ENCODE measurements at places on chromosomes 11 and 22.
A peak's percentile ranks its signal among the peaks of the same experiment; 100 is the strongest.

DNA sequence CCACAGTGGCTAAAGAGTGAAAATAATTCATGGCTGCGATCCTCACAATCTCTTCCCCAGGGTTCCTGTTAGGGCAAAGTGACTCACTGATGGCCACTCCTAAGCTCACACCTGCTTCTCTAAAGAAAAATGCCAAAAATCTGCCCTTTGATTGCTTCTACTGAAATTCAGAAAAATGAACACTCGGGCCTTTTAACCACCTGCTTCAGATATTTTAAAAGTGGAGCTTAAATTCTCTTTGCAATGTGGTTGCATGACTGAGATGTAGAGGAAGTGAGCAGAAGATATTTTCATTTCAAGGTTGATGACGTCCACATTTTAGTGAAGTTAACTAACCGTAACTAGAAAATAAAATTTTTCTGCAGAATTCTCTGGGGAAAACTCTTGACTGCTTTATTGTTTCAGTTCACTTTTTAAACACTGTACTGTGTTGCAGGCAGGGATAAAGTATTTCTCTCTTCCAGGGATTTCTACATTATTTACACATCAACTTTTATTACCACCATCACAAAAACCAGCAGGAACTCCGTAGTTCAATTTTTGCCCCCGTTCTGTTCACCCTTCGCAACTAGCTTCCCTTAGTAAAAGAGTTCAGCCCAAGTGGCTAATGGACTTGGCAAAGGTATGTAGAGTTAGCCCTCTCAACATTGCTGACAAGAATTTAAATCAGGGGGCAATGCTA is 8.5 kb downstream of the RAB30 start:
- no peak for DNase-seq

DNA sequence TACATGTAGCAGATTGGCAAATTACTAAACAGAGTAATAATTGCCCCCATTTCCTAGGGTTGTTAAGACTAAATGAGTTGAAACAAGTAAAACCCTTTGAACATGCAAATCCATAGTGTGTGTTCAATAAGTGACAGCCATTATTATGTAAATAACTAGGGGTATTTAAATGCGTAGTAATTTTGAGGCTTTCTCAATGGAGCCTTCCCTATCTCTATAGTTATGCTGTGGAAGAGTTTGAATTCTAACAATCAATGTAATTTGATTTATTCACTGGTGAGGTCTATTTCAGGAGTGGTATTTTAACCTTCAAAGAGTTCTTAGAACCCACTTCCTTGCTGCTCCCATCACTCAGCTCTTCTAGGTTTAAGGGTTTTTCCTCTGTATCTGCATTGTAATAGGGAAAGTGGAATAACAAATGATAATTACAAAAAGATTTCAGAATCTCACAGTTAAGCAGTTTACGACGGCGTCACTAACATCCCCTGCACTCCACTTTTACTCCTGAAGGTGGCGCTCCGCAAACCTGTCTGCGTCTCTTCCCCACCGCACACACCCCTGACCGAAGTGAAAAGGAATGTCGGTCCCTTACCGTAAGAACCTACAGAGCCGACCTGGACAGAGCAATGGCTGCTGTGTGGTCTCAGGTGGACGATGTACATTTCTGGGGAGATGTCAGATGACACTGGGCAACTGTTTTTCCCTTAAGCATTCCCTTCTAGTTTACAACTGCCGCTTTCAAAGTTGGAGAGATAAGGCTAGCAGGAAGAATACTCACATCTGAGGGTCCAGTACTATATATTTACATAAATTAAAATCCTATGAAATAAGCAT is 80.8 kb downstream of the ZC3H12C start:
- DNase-seq: peak; percentile 39

GRCh38 chr22:22558972-22559603 is at the start of gene PRAME:
Gene PRAME (minus strand): TSS chr22:22559265. CDS start chr22:22556832, 2,433 bp downstream.
- DNase-seq: no peak

DNA sequence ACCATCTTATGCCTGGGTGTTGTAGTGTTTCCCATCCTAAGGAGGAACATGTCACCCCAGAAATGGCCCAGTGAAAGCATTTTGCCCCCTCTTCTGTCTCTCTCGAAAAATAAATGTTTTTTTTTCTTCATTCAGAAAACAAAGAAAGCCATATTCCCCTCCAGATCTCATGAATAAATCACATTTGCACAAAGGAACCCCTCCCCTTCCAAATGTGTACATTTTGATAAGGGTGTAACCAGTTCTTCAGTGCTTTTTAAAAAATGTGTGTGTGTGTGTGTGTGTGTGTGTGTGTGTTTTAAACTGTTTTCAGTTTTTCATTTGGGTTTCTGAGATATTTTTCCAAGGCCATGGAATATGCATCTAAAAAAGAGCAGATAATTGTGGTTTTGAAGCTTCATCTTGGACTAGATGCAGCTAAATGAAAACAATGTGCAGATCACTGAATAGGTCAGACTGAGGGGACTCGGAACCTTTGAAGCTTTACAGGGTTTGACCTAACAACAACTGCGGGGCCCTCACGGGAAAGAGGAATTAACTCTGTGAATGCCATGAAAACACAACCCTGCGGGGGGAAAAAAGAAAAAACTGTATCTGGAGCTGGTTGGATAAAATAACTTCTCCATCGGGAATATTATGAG is 76.4 kb downstream of the YAP1 start:
- DNase-seq: no peak

DNA sequence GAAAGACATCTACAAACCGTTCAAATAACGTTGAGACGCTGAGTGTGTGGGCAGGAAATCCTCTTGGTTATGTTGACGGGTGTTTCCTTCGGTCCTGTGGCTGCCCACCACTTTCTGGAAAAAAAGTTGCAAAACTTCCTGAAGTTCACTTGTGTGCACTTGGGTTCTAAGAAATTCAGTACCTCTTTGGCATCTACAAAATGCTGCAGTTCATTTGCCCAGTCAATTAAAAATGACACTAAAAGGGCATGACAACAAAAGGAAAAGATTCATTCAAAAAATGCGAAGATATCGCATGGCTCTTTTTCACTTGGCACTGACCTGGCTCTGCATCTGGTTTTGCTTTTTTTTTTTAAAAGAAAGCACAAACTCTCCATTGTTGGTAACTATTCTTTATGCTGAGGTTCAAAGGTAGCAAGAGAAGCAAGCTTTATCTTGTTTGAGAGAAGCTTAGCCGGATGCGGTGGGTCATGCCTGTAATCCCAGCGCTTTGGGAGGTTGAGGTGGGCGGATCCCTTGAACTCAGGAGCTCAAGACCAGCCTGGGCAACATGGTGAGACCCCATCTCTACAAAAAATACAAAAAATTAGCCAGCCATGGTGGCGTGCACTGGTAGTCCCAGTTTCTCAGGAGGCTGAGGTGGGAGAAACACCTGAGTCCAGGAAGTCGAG is 10.6 kb upstream of the XBP1 start:
- DNase-seq: no peak

- no peak for DNase-seq
Measured at GRCh38 chr11:105344938-105345337, 205.4 kb upstream of the CARD18 start.

- no peak for DNase-seq
Measured at GRCh38 chr11:6790546-6790945, 7.7 kb downstream of the OR2AG1 start.

DNA sequence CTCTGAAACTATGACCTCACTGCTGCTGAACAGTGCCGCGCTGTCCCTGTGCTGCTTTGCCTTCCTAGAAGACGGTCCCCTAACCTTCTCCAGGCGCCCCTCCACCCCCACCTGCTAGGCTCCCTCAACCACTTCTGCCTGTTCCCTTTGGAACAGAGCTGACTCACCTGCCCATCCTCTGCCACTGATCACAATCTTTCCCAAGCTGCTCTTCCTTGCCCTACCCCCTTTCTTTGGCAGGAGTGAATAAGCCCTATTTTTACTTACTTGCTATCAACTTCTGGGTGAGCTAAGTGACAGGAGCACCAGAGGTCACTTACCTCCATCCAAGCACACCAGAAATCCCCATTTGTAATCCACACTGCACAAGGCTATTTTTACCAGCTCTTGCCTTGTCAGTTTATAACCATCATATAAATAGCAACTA is 116.0 kb upstream of the BID start:
- no peak for DNase-seq

GRCh38 chr11:83706566-83706965 is 420.4 kb upstream of the CCDC90B start:
- DNase-seq: no peak

DNA sequence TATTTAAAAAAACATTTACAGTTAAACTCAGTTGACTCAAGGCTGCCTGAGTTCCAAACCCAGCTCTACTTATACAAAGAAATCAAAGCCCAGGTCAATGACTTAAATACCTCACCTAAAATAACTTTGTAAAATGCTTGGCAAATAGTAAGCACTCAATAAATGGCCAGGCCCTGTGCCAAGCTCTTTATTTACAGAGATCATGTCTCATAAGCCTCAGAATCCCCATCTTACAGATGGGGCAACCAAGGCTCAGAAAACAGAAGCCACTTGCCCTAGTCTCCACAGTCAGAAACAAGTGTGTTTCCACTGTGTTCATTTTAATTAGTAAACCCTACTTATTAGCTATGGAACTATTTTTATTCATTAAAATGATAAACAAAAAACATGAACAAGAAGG is 30.5 kb upstream of the TTC28 start:
- no peak for DNase-seq

DNA sequence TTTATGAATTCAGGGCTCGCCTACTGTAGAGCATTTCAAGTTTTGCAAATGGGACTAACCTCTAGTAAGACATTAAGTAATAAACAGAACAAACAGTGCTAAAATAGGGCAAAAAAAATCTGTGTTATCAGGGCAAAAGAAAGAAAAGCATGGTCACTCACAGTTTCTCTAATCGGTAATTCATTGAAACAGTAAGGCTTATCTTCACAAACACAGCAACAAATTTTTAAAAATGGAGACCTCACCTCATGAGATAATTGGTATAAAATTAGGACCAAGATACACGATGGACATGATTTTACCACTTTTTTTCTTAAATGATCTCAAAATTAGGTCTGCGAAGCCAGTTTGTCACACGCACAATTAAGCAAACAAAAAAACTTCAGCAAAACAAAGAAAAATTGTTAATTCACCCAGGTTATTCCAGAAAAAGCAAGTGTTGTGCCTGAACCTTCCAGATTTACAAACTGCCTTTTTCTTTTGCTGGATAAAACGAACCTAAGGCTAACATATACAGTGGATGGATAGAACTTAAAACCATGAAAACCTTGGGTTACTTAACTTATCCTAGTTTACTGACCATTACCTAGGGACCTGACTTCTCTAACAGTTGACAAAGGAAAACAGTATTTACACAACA is 1.4 kb downstream of the TMEM123 start:
- DNase-seq: peak; percentile 23

GRCh38 chr11:40187295-40187694 is 1272.2 kb downstream of the LRRC4C start:
- no peak for DNase-seq

- DNase-seq: no peak
Measured at GRCh38 chr11:76703707-76704106, 33.2 kb upstream of the LRRC32 start.
